ENCODE measurements at places on chromosomes 2 and 18.

- no peak for DNase-seq
Observed at GRCh38 chr2:75023666-75024455, 65.4 kb downstream of the POLE4 start.

DNA sequence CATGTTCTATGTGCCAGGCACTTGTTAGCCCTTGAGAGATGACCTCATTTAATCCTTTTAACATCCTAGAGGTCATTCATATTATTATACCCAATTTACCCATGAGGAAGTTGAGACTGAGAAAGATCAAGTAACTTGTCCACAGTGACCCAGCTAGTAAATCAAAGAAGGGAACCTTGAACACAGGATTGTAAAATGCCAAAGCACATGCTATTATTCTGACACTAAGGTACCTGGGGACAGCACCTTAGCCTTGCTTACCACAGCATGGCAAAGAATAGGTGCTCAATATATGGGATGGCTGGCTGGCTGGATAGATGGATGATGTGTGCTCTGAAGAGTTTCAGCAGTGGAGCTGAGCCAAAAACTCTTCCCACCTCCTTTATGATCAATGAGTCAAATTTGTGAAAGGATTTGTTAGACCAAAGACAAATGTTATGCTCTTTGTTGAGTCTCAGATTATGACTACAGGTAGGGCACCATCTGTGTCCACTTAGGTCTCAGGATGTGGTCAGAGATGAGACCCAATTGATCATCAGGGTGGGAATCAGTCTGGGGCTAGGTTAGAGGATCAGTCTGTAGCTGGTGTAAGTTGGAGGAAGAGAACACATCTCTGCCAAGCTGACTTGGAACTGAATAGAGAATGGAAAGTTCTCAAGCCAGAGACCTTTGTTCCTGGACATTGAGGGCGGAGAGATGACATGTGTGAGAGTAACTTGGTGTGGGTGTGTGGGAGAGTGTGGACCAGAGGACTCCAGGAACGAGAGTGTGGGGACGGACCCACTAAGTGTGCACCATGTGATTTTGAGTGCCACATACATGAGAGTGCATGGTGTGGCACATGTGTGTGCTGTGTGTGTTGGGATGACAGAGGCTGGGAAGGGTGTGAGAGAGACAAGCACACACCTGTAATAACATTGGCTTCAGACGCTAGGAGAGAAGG is 16.3 kb upstream of the PKDCC start:
- DNase-seq: no peak

DNA sequence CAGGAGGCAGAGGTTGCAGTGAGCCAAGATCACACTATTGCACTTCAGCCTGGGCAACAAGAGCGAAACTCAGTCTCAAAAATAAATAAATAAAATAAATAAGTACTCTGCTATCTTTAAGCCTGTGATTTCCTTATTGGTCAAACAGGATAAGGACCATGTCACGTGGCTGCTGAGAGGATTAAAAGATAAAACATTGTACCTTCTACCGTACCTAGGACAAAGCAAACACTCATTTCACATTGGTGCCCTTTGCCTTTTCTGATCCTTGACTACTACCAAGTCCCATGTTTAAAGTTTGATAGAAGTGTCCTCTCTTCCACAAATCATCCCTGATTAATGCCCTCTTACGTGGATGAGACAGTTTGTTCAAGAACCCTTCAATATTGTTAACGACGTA is 120.2 kb upstream of the TFCP2L1 start:
- no peak for DNase-seq

DNA sequence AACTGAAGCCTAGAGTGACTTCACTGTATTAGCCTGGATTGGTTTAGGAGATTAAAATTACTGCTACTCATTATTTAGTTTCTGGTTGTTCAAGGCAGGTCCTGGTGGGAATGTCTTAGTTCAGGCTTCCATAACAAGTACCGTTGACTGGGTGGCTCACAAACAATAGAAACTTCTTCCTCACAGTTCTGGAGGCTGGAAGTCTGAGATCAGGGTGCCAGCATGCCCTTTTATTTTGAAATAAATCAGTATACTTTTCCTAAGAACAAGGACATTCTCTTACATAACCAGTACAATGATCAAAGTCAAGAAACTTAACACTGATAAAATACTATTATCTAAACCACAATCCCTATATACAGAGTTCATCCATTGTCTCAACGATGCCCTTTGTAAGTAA is 4.0 kb upstream of the DAW1 start:
- no peak for DNase-seq

DNA sequence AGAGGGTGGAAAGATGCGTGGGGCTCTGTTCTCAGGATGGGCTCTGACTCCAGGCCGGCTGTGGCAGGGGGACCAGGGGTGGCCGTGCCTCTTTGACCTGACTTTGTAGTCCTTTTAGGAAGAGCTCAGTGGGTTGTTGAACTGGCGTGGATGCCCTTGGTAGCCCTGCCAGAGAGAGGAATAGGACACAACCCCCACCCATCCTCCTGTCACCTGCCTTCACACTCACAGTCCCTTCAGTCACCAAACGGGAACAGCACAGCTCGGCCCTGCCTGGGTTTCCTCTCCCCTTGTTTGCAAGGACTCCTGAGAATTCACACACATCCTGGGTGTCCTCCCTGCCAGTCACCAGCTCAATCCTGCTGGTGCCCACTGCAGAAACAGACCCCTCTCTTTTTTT is 20.1 kb upstream of the MRPL33 start:
- no peak for DNase-seq

DNA sequence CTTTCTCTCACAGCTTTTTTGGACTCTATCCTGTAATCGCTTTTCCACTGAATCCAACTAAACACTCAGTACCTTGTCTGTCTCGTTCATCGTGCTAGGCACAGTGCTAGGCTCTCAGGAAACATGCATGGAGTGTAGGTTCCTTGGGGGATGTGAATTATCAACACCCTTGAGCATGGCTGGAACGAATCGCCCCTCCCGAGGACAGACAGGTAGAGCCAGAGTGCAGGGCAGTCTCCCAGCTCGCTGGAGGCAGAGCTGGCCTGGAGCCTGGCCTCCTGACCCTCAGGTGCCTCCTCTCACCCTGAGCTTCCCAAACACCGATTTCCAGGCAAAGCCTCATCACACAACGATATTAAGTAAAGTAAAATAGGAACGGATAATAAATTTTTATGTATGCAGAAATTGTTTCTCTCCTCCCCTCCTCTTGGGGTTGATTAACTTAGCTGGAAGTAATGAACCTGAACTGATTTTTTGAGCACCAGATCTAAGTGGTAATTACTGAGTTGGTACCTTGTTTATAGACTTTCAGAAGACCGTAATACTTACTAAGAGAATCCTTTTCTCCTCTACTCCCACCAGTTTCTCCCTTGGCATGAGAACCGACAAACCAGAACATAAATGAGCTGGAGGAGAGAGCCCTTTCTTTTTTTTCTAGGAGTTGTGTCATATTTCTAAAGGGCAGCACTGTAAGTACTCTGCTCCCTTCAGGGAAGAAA is 90.5 kb downstream of the MSH2 start:
- DNase-seq: no peak

DNA sequence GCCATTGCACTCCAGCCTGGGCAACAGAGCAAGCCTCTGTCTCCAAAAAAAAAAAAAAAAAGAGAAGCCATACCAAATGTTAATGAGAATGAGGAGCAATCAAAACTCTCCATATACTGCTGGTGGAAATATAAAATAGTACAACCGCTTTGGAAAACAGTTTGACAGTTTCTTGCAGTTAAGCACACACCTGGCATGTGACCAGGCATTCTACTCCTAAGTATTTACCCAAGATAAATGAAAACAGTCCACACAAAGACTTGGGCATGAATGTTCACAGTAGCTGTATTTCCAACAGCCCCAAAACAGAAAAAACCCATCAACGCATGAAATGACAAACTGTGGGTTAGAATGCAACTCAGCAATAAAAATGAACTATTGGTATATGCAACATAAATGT is 76.0 kb upstream of the ST8SIA5 start:
- DNase-seq: no peak

DNA sequence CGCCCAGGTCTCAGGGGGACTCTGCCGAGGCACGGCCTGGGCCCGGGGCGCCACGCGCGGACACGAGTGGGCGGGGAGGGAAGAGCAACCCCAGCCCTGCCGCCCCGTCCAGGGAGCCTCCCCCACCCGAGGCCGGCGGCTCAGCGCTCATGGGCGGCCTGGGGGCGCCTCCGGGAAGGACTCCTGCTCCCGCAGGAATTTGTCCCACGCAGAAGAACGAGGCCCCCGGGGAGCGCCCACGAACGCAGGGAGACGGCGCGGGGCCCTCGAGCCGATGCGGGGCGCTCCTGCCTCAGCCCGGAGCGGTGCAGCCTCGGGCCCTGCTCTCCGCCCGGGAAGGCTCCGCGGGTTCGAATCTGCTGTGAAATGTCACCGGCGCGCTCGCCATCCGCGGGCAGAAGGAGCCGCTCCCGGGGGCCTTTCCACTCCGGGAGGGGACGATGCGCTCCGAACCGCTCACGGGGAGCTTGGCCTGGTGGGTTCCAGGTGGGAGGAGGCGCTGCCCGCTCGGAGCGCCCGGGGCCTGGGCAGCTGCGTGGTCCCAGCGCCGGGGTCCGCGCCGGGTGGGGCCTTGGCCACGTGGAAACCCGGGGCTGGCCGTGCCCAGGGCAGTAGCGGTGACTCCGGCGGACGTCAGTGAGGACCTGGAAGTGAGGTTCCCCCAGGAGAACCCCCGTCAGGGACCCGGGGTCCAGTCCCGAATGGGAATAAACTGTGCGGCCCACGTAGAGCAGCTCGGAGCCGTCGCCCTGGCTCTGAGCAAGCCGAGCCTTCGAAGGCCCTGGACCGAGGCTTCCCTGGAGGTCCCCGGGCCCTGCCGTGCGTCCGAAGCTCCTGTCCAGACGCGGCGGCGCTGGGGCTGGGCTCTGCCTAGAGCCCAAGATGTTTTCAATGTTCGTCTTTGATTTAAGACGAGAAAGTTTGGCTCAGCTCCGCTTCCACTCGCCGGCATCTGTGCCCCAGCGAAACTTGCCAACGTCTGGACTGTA is 41.4 kb upstream of the CTDP1 start:
- no peak for DNase-seq

- peak; percentile 52 for DNase-seq
Observed at GRCh38 chr18:79399275-79400081, 3.7 kb downstream of the NFATC1 start.

GRCh38 chr2:25878361-25879132 is at the start of gene ASXL2:
ASXL2 (minus strand) TSS chr2:25878487; CDS start chr2:25878222, 265 bp downstream.
- DNase-seq: peak; percentile 99

DNA sequence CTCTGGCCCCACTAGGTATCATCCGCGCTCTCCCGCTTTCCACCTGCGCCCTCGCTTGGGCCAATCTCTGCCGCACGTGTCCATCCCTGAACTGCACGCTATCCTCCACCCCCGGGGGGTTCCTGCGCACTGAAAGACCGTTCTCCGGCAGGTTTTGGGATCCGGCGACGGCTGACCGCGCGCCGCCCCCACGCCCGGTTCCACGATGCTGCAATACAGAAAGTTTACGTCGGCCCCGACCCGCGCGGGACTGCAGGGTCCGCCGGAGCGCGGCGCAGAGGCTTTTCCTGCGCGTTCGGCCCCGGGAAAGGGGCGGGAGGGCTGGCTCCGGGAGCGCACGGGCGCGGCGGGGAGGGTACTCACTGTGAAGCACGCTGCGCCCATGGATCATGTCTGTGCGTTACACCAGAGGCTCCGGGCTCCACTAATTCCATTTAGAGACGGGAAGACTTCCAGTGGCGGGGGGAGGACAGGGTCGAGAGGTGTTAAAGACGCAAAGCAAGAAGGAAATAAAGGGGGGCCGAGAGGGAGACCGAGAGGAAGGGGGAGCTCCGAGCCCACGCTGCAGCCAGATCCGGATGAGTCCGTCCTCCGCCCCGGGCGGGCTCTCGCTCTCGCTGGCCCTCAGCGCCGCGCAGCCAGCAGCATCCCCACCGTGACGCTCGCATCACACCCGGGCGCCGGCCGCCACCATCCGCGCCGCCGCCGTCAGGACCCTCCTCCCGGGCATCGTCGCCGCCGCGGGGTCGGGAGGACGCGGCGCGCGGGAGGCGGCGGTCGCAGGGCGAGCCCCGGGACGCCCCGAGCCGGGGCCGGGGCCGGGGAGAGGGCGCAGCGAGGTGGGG is 664 bp downstream of the NETO1 start:
- DNase-seq: no peak

GRCh38 chr2:60581433-60582282 is 28.2 kb upstream of the BCL11A start:
- DNase-seq: peak; percentile 83

GRCh38 chr2:23404426-23404825 is 19.4 kb downstream of the KLHL29 start:
- DNase-seq: no peak

- DNase-seq: no peak
Observed at GRCh38 chr2:95206096-95206495, 1.2 kb upstream of the ZNF892 start.

GRCh38 chr2:170525566-170525900 is 189.6 kb upstream of the SP5 start:
- peak; percentile 58 for DNase-seq

DNA sequence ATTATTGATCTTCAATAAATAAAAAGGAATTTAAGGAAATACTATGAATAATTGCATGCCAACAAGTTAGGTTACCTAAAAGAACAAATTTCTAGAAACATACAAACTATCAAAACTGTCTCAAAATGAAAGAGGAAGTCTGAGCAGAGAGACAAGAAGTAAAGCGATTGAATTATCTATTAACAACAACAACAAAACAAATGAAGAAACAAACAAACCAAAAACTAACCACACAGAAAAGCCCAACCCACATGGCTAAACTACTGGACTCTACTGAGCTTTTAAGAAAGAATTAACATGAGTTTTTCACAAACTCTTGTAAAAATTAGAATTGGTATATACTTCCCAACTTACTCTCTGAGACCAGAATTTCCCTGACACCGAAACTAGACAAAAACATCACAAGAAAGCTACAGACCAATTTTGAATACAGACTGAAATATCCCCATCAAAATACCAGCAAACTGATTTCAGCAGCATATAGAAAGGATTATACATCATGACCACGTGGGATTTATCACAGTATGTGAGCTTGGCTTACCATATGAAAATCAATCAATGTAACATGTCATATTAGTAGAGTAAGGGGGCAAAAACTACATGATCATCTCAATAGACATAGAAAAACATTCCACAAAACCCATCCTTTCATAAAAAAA is 16.6 kb upstream of the GALNT1 start:
- DNase-seq: no peak

DNA sequence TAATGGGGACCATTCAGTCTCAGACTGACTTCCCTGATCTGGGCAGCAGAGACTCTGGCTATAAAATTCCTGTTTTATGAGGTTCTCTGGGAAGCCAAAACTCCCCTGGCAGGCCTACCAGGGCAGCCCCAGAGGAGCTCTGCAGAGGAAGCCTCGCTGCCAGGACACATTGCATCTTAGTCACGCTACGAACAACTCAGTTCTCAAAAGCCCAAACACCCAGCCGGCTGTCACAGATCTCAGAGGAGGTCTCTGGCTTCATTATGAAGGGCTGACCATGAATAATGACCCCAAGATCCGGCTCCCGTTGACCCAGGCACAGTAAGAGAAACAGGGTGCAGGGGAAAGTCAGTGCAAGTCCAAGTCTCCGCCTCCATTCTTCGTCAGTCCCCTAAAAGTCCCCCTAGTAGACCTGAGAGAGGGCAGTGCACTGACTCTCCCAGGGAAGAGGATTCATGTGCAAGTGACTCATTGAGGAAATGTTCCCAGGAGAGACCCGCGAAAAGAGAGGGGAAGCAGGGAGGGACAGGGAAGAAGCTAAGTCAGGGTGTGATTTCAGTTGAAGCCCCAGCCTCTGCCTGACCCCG is 212.3 kb downstream of the CYP26B1 start:
- DNase-seq: peak; percentile 81

All from Right ventricle myocardium superior (tissue), 1 donor.